ENCODE measurements at places on chromosomes 1 and 21. TPM values are rescaled to one million over a fixed set of nuclear protein-coding genes. Genes with fewer than 3 reads are reported as not detected.
A peak's percentile ranks its signal among the peaks of the same experiment; 100 is the strongest.

GRCh38 chr1:212062832-212063438 is 27.4 kb downstream of the DTL start:
- no peak for DNase-seq

DNA sequence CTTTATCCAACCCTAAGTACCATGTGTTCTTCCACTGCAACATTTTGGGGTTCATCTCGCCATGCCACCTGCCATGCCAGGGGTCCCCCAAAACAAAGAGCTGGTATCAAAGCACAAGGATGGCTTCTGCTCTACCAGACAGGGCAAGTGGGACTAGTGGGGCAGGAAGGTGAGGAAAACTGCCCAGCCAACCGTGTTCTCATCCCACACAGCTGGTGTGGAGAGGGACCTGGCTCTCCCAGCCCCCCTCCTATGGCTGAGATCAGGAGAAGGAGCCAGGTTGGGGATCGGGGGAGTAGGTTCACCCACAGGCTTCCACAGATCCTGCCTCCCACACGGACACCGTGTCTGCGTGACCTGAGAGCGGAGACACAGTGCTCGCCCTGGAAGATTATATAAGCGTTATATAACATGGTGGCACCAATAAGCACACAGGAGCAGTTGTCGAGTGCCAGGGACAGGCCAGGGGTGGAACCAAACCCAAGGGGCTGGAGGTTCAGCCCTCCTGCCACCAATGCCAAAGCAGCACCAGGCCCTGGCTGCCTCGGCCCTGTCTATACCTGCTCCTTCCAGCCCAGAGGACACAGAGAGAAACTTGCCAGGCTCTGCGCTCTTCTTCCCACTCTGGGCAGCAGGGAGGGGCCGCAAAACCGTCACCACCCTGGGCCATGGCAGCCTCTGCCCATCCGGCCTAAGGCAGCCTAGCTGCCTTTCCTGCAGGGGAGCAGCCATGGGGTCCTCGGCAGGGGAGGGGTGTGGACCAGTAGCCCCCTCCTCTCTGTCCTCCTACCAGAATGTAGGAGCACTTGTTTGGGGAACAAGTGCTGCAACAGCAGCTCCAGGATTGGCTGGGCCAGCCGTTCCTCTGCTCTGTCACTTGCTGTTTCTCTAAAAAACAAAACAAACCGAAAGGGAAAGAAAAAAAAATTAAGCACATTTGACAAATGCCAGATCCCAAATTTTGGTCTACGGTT is 43.5 kb downstream of the CD34 start:
- no peak for DNase-seq

- no peak for DNase-seq
Measured at GRCh38 chr1:28078262-28078661, 10.1 kb downstream of the EYA3 start.

DNA sequence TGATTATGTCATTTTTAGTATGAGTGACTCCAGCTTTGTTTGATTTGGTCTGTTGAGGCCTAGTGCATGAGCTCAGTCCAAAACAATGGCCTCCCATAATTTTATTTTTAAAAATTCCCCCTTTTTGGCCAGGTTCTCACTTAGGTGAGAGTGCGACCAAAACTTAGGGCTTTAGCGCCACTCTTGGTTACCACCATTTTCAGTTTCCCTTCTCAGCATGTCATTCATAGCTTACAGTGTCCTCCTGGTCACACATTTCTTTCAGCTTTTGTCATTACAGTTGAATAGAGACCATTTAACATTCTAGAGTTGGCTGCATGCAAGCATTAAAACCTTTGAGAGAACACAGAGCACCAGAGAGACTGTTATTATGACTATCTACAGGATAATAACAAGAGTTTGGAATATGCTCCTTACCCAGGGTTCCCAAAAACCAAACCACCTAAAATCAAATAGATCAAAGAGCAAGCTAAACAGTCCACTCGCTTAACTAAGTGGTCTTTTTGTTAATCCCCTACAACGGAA is 85.4 kb downstream of the TLR5 start:
- DNase-seq = no peak

DNA sequence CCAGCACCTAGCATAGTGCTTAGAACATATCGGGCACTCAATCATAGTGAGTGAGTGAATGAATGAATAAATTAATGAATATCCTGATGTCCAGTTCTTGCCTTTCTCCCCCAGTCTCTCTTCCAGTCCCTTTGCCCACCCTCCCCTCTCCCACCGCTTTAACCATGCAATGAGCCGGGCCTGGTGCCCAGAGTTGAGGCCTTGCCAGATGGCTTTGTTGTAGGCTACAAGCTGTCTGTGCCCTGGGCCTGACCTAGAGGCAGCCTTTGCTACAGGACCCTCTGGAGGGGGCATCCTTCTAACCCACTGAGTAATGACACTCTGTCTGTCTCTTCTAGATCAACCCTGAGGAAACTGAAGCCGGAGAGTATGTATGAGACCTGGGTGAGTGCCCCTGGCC is 6.9 kb downstream of the CASQ1 start:
- DNase-seq = no peak

DNA sequence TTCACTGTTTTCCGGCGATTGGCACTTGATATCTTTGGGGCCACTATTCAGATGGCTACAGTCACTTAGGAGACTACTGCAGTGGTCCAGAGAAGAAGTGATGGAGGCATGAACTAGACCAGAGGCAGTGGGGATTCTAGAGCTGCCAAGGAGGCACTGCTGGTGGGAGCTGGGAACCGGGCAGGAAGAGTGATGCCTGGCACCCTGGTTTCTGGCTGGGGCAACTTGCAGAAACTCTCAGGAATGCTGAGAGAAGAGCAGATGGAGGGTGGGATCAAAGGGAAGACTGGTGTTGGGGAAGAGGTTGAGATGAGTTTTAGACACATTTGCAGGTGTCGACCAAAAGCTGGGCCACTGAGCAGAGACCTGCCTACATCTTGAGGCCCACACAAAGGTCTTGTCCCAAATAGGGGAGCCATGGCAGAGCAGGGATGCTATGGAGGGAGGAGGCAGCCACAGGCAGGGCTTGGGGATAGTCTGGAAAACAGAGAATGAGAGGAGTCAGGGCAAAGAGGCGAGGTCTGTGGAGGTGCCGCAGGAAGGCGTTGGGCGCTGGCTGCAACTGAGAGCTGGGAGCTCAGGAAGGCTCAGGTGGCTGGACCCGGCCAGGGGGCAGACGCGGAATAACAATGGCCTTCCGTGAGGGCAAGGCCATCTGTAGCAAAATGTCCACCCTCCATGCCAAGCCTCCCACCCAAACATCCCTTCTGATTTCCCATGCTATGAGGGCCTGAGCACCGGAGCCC is 118.9 kb downstream of the TOMM20 start:
- DNase-seq = no peak

GRCh38 chr1:68173936-68174737 is 58.2 kb downstream of the WLS start:
- DNase-seq = peak; percentile 80

DNA sequence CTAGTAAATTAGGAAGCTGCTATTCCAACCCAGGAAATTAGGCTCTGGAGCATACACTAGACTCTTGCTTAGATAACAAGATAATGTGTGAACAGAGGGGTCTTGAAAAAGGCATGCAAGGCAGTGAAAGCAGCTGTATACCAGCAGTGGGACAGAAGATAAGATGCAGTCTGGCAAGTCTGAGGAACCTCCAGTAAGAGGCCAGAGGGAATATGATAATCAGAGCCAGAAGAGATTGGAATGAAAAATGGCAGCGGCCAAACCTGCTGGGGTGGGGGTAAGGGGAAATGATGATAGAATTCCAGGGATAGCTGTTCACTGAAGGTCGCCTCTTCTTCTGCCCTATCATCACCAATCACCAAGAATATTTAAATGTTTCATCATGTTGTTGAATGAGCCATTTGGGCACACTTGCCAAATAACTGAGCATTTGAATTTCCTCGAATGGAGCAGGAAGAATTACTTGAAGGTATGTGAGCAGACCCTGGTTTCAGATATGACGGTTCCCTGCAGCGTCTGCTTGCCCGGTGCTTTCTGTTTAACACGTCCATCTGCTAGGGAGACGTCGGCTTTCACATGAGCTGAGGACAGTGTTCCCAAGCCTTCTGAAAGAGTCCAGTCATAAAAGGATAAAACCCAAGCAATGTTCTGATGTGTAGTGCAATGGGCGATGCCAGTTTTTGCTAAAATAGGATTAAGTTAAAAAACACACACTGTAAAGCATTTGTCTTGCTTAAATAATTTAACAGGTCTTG is 173.3 kb downstream of the RWDD3 start:
- no peak for DNase-seq

- DNase-seq = no peak
Measured at GRCh38 chr1:41378999-41379737, 17.9 kb downstream of the FOXO6 start.

GRCh38 chr1:176017722-176018121 is 189.4 kb downstream of the COP1 start:
- no peak for DNase-seq

DNA sequence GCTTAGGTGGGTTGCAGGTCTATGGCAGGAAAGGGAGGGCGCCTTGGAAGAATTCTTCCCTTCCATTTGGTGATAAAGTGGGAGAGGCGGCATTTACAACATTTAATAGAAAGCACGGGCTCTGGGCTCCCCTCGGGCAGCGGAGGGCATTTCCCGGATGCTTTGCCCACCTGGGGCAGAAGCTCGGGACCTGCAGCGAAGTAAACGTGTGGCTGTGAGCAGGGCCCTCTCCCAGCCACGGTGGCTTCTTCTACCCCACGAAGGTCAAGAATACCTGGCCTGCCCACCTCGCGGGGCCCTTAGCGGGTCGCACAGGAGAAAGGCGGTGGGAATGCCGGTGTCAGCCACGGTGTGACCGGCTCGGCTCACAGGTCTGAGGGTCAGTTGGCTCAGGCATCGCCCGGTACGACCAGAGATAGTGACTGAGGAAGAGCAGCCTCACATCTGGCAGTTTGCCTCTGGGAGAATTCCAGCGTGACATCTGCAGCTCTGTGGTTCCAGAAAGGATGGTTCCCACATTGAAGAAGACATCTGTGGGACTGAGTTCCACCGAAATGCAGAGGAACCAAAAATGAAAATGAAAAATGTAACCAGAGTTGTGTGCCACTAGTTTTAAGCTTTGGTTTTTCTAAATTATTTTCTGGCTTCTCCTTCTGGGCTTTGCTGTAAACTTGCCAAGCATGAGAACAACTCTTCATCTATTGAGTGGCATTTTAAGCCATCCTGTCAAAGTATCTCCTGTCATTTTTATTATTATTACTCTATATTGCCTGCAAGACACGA is 720 bp upstream of the F3 start:
- no peak for DNase-seq

- DNase-seq = no peak
Measured at GRCh38 chr1:213268221-213268620, 217.2 kb downstream of the RPS6KC1 start.

DNA sequence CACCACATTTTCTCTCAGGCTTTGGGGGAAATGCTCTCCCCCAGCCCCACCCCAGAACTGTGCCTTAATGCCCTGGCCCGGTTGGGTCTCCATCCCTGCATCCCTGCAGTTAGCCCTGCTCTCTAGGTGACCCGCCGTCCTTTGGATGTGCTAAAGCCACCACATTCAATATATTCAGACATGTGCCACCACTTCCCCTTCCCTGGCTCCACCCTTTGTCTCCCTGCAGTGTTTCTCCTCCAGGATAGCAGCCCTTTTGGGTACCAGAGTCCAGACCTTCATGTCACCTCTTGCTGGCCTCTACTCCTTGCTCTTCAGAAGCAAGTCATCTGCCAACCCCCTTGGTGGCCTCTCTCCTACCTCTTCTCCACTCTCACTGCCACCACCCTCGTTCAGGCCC is 41.8 kb downstream of the RUNX1 start:
- no peak for DNase-seq

GRCh38 chr1:70134148-70134547 is 71.2 kb downstream of the LRRC40 start:
- no peak for DNase-seq

- DNase-seq = no peak
Measured at GRCh38 chr21:18275781-18276180, 31.1 kb downstream of the CHODL start.

- no peak for DNase-seq
Measured at GRCh38 chr1:209505044-209505443, 78.5 kb upstream of the CAMK1G start.

- peak; percentile 41 for DNase-seq
Measured at GRCh38 chr1:75615613-75616435, 4.9 kb upstream of the SLC44A5 start.

DNA sequence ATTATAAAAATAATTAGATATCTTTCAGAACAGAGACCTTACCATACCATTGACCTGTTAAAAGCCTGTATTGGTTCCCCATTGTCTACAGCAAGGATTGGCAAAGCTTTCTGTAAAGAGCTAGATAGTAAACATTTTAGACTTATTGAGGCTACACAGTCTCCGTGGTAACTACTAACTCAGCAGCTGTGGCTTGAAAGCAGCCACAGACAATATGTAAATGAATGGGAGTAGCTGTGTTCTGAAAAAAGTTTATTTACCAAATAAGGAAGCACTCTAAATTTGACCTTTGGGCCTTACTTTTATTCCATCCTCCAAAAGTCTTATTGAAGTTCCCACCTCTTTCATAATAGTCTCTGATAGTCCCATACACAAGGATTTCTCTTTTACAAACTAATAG is 39.7 kb downstream of the NUP210L start:
- peak; percentile 1 for DNase-seq

DNA sequence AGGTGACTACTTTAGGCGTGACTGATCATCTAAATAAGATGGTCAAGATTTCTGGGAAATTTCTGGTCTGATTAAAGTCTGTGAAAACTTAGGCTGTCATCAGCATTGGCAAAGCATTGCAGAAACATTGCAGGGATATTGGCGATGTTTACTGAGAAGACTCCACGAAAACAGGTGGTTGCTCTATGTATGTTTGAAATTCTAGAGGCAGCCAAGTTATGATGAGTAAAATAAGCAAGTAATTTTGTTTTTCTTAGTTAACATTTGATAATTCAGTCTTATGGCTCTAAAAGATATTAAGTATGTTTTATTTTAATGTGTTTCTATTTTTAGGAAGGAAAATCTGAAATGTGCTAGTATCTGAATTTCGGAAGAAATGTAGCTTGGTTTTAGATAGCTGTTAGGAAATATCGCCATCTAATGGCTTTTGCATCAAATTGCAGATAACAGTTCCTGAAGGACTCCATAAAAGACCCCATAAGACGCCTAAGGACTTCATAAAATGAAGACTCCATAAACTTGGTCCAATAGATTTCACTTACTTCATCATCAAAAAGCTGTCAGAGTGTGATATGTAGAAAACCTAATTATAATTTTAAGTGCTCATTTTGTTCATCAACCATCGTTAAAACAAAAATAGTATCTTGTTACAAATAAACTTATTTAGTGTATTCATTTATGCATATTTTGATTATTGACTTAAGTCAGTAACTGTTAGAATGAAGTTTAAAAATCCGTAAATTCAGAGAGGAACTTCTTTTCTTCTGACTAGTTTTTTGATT is 344.6 kb downstream of the RYR2 start:
- no peak for DNase-seq

The TMEM240 gene
- 4.4 TPM for polyA plus RNA-seq

The SLFNL1 gene
- 2.3 TPM for polyA plus RNA-seq

The PALMD gene
- 26.9 TPM for polyA plus RNA-seq

The PKP1 gene
- 0.51 TPM for polyA plus RNA-seq

The HOOK1 gene
- 34.3 TPM for polyA plus RNA-seq

The DMRTA2 gene
- not detected for polyA plus RNA-seq

The PDIK1L gene
- 26.9 TPM for polyA plus RNA-seq

The C1QC gene
- 26.7 TPM for polyA plus RNA-seq

The GBP3 gene
- polyA plus RNA-seq = 9.3 TPM

The S100A2 gene
- 1.2 TPM for polyA plus RNA-seq

The PRDM15 gene
- polyA plus RNA-seq = 6.4 TPM

Measured in right lung (tissue), 10 donors.